ENCODE measurements at places on chromosomes 13 and 19.

DNA sequence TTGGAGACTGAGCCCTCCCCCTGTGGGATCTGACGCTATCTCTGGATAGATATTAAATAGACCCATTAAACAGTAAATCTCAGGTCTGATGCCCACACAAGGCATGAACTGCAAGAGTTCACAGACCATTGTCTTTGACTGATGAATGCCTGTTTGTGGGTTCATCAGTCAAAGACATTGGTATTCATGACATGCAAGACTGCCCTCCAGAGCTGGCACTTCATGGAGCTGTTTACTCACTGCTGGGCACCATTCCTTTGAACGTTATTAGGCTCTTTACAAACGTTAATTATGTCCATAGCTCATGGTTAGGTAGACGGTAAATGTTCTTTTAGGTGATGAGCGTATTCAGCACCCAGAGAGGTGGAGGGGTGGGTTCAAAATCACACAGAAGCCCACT lies 111.8 kb upstream of the PABPC3 start:
- no peak for DNase-seq

GRCh38 chr13:28613562-28613961 lies 45.4 kb upstream of the POMP start:
- no peak for DNase-seq

DNA sequence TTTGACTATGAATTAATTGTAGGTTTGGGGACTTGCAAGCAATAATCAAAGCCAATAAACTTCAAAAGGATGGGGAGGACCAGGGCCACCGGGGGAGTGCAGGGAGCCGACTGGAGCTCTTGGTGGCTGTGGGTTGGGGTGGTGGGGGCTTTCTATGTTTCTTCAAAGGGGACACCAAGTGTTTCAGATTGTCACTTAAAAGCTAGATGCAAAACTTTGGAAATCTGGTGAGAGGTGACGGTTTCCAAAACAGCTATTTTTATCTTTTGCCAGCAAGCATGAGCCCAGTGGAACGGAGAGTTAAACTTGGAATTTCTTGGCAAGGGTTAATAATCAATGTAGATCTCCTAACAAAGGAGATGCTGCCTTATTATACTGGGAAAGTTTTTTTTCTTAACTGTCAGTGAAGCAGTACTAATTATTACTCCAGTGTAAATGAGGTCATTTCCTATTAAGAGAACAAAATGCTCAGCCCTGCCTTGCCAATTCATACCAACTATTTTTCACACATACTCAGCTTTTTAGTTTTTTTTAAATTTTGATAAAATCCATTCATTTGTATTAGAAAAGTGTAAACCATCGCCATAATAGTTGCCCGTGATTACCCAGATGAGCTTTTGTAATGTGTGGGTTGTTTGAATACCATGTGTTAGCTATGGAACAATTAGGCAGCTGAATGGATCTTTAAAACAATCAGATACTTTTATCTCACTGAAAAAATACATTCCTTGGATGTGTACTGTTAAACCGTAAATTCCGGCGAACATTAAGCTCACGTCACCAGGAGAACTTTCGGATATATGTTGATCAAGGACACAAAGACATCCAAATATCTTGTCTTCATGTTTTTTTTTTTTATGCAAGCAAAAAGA lies 95.9 kb upstream of the ZNF536 start:
- DNase-seq = no peak

DNA sequence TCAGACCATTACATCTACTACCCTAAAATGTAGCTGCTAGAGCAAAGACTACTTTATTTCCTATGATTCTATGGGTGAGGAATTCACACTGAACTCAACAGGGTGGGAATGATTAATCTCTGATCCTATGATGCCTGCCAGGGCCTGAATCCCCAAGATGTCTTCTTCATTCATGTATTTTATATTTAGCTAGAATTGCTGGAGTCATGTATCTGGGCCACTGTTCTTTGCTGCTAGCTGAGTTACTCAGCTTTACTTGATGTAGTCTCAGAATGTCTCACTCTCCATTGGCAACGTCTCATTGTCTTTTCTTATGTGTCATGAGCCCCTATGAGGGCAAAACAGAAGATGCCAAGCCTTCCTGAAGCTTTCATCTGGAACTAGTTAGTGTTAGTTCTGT lies 21.1 kb downstream of the ZNF582 start:
- no peak for DNase-seq

DNA sequence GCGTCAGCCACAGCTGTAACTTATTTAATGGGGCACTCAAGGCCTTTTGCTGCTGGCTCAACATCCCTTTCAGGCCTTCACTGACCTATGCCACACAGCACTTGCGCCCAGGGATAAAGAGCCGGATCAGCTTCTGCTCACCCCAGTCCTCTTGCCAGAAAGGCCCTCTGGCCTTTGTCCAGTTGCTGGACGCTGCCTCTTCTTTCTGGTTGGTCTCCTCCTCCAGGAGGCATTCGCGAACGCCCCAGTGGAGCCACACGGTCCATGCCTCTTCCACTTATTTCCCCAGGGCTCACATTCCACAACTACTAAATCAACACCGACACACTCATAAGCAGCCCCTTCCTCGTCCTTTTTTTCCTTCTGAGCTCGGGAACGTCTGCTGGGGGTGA lies 3.7 kb upstream of the ZNF329 start:
- no peak for DNase-seq

DNA sequence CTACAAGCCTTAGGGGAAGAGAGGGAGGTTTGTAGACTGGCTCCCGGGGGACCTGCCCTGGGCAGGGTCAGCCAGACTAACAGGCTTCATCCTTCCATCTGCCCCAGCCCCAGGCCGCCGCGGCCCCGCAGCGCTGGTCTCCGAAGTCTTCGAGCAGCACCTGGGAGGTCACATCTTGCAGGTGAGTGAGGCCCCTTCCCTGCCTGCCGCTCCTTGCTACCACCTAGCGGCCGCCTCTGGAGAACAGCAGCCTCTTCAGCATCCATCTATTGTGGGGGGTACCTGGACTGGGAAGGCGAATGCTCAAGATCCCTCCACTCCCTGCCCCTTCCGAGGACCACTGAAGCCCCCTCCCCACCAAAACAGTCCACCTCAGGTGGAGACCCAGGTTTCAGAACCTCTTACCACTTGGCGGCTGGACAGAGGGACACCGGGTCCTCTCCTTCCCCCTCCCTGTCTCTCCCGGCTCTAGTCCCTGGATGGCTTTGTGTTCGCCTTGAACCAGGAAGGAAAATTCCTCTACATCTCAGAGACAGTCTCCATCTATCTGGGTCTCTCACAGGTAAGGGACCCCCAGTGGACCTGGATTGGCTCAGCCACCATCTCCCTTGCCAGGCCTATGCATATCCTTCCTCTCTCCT lies 12.7 kb downstream of the NPAS1 start:
- DNase-seq = peak; percentile 50

GRCh38 chr19:43799502-43800142 lies 2.6 kb downstream of the LYPD5 start:
- no peak for DNase-seq

DNA sequence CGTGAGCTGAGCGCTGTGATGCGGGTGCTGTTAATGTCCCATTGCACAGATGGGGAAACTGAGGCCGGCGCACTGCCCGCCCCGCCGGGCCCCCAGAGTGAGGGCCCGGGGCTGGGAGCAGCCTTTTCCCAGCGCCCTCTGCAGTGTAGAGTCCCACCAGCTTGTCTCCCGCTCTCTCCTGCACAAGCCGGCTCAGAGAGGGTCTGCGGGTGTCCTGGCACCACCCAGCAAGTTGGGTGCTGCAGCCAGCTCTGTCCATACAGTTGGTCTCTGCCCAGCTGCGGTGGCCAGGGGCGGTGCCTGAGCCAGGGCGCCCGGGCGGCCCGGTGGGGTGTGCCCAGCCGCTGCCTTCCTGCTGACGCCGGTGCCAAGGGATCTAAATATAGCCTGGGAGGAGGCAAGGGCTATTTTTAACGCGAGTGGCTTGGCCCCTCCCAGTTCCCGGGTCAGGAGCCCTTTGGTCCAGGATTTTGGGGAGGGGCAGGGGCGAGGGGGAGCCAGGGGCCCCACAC lies 19.3 kb downstream of the GADD45B start:
- no peak for DNase-seq

DNA sequence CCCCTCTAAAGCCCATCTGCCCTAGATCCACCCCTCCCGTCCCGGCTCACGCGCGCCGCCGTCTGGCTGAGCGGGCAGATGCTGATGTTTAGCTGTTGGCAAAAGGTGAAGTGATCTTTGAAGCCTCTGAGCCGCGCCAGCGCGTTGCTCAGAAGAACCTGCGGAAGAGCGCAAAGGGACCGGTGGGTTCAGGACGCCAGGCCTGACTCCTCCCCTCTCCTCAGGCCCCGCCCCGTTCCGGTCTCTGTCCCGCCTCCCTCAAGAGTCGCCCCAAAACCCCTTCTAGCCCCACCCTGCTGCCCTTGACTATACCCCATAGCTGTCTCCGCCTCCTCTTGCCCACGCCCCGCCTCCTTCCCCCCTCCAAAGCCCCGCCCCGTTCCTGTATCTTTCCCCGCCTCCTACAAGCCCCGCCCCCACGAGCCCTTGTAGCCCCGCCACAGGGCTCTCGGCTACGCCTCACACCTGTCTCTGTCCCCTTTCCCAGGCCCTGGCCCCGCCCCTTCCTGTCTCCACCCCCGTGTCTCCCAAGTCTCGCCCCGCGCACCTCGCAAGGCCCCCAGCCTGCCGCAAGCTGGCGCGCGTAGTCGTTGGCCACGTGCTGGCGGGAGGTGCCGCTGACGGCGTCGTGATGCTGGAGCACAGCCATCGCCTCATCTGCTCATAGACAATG lies 9.5 kb downstream of the MAN2B1 start:
- no peak for DNase-seq

DNA sequence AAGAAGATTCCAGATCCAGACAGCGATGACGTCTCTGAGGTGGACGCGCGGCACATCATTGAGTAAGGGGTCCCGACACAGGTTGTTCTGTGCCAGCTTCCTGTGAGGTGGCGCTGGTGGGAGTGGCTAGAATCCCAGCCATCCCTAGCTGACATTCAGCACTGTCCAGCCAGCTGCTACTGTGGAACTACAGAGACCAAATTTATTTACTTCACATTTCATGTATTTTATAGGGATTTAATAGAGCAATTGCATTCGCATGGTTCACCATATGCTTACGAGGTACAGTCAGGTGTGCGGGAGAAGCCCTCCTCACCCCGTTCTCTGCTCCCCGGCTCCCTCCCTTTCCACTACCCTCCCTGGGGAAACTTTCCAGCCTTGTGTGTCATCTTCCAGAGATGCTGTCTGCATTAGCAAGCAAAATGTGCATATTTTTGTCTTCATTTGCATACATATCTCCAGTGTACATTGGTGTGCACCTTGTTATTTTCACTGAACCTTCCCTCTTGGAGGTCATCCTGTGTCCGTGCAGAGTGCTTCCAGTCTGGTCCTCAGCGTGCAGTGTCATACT lies 47.2 kb downstream of the SMARCA4 start:
- no peak for DNase-seq

DNA sequence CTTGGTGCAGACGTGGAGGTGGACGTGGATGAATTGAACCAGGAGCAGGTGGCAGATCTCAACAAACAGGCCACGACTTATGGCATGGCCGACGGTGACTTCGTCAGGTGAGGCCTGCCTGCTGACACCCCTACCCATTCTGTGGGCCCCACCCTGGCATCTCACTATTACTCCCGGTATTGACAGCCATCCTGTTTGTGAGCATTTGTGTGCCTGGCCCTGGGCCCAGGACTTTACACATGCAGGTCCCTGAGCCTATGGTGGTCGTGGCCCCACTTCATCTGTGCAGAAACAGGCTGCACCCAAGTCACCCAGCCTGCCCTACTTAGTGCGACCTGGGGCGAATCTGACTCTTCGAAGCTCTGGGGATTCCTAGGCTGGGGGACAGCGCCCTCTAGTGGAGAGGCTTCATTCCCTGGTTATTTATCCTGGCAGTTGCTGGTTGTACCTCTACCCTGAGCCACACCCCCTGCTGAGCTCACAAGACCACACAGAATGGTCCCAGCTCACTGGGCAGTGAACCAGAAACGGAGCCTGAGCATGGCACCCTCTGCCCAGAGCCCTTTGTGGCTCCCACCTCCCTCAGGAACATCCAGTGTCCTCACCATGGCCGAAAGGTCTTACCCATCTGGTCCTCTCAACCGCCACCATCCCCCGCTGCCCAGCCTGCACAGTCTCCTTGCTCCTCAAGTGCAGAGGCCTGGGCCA lies 16.9 kb downstream of the ZNF296 start:
- peak; percentile 79 for DNase-seq

DNA sequence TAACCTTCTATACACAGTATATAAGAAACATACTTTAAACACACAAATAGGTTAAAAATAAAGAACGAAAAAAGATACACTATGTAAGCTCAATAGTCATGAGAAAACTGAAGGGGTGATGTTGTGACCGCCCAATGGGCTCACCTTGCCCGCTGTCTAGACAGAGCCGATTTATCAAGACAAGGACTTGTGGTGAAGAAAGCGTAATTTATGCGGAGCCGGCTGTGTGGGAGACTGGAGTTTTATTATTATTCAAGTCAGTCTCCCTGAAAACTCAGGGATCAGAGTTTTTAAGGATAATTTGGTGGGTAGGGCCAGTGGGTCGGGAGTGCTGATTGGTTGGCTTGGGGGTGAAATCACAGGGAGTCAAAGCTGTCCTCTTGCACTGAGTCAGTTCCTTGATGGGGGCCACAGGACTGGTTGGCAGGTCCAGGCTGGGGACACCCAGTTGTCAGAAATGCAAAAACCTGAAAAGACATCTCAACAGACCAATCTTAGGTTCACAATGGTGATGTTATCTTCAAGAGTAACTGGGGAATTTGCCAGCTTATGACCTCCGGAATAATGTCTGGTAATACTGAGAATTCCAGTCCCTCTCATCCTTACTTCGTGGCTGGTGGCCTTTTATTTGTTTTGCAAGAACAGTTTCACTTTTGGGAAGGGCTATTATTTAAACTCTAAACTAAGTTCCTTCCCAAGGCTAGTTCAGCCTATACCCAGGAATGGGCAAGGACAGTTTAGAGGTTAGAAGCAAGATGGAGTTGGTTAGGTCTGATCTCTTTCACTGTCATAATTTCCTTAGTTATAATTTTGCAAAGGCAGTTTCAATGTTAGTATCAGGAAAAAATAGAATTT lies 96.6 kb downstream of the UBL3 start:
- no peak for DNase-seq

DNA sequence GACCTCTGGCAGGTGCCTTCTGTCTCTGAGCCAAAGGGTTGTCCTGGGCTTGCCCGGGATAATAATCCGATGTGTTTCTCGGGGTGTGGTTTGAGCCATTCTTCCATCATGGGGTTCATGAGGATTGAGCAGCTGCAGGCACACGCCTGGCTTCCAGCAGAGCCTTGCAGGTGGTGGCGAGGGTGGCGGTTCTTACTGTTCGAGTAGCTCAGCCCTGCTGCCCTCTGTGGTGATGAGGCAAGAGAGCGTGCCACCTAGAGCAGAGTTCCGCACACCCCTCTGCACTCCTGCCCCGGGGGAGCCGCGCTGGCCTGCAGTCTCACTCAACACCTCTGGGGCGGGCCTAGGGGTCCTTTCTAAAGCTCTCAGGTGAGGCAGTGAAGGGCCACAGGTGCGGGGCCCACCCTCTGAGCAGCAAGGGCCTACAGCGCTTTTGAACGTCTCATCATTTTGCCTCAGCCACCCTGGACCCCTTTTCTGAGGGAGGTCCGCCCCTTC lies 3.8 kb downstream of the SCN1B start:
- DNase-seq = no peak

- DNase-seq = no peak
These were observed 316.7 kb downstream of the DIAPH3 start for GRCh38 chr13:59846845-59847620.
